ENCODE measurements at places on chromosomes 5 and 9.
A peak's percentile ranks its signal among the peaks of the same experiment; 100 is the strongest.

- no peak for DNase-seq
Measured at GRCh38 chr5:102759289-102759688, 4.2 kb downstream of the PAM start.

DNA sequence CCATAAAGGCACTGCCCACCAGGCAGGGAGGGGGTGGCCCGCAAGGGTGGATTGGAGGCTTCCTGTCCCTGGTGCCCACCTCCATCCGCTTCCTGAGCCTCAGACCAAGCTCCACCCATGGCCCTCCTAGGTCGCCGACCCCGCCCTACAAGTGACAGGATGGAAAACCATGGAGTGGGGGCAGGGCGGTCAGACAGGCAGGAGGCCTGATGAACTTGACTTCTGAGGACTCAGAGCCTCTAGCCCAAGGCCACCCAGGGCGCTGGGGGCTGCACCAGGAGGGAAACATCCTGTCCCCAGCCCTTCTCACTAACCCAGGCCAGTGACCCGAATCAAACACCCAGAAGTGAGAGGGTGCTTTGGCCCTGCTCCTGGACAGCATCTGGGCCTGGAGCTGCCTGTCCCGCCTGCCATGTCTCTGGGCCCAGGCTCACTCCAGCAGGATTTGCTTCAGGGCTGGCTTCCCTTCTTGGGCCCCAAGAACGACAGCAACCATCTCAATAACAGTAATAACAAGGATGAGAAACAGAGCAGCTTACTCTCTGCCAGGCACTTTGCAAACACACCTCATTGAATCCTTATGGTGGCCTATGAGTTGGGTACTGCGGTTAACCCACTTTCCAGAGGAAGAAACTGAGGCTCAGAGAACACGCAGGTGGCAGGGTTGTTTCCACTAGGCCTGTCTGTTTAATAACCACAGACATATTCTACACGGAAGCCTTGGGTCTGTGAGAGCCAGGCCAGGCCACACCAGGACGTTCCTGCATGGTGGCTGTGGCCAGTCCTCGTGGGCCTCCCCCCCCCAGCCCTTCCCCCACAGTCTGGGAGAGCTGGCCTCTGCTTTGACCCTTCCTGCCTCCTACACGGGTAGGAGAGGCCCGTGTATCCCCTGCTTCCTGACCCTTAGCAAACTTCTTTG lies 4.4 kb upstream of the ST6GALNAC6 start:
- DNase-seq, result peak; percentile 88

DNA sequence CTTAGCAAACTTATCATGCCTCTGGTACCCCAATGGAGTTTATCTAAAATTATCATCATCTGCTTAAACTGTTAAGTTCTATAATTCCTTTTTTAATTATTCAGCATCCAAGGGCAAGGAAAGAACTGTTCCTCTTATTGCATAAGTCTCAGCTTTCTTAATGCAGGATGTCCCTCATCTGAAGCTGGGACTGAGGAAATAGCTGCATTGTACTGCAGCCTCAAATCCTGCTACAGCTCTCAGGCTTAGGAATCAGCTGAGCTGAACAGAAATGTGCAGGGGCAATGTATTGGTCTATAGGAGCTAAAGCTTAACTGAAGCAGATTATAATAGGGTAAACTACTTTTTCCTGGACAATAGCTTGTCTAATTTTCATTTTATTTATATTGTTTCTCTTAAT lies 48.0 kb downstream of the HAPLN1 start:
- no peak for DNase-seq

DNA sequence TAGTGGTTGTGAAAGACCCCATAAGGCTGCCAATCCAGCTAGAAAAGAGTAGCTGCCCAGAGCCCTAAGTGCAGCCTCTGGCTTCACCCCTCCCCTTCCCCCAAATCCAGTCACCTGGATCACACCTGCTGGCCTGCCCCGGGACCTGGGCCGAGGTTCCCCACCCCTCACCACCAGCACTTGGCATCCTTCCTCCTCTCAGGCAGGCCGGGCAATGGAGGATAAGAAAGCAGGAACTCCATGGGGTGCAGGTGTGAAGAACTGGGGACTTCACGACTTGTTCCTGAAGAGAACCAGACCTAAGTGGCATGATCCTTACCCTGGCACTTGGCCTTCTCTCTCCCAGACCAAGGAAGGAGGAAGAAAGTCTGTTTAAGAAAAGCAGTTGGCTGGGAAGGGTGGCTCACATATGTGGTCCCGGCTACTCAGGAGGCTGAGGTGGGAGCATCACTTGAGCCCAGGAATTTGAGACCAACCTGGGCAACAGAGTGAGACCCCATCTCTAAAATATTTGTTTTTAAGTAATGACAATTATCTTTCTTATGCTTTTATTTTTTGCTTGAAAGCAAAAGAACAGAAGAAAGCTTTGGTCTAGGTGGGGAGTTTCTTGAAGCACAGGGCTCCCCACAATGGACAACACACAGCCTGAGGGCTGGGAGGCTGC lies 131.1 kb downstream of the PAX5 start:
- no peak for DNase-seq

DNA sequence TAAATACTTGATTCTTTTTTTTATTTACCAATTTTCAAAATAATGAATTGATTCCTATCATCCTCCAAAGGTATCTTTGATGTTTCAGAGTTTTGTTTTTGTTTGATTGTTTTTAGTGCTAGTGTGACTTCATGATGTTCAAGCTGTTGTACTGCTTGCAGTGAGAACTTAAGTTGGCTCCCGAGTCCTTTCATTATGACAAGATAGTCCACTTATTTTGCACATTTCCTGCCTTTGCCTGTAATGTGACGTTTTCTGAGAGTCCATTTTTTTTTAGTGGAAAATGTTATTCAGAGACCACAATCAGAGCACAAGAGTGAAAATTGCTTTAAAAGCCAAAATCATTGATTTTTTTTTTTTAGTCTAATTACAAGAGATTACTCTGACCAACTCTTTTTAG lies 60.1 kb upstream of the FCHO2 start:
- DNase-seq, result no peak

- DNase-seq, result no peak
Measured at GRCh38 chr5:10666531-10667299, 94.3 kb downstream of the DAP start.

DNA sequence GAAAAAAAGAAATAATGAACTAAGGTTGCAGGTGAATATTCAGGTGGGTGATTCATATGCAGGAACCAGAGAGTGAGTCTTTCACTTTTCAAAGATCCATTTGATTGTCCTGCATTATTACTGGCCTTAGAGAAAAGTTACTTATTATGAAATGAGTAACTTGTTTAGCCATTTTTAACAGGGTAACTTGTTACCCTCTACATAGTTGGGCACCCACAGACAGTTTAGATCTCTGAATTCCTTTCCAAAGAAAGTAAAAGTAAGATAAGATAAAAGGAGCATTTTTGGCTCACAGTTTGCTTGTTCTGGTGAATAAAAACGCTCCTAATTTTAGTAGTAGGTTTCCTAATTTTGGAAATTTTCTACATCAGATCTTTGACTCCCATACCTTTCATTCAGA lies 54.1 kb upstream of the DAB2 start:
- no peak for DNase-seq

DNA sequence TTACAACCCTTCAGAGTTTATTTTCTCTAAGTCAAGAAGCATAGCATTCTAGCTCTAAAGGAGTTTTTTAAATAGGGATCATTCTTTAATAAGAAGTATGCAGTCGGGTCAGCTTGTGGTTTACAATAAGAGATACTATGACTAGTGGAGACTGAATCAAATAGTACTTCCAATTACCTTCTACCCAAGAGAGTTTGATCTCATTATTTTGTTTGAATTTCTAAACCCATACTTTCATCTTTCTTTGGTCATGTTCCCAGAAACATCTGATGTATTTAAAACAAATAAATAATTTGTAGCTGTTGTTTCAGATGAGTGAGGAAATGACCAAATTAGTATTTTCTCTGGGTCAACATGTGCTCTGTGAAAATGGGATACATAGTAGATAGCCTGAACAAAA lies 160.2 kb upstream of the CDH6 start:
- no peak for DNase-seq

DNA sequence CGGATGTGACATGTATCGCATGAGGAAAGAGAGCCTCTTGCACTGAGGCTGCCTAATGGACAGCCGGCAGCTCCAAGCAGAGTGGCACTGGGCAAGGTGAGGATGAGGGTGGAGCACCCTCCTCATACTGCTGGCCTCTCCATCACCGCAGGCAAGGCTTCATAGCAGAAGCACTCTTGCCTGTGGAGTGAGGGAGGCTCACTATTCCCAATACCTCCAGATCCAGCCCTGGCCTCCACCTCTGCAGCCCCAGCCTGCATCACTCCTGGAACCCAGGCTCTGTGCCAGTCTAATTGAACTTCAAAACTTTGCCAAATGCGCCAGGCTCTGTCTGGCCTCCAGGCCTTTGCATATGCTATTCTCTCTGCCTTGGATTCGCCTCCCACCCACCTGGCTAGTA lies 29.7 kb upstream of the ARAP3 start:
- no peak for DNase-seq

DNA sequence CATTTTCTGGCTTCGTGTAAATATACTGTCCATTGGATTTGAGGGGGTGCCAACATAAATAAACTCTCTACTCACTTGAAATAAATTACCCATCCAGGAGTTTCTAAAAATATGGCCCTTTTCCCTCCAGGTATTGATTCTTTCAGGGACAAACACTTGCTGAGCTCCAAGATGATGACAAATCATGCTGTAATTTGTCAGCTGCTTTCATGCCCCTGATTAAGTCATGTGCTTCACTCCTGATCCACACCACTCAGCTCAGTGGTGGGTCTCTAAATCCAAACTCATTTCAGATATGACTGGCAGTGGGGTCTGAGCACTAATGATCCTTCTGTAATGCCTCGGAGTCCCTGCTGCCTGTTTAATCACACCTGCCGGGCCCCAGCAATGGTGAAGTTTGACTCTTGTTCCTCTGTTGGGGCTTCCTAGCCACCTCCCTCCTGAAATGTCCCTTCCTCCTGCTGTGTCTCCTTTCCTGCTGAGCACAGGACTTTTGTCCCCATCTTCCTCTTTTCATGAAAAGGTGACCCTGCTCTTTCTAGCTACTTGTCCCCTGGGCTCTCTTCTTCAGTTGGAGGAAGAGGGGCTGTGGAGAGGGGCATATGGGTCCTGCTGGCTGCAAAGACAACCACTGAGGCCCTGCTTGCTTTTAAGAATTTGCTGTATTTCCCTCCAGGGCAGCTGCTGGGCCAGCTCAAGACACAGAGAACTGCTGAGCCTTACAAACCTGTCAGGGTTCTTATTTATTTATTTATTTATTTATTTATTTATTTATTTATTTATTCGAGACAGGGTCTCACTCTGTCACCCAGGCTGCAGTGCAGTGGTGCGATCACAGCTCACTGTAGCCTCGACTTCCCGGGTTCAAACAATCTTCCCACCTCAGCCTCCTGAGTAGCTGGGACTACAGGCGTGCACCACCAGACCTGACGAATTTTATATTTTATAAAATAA lies 200.0 kb downstream of the ATP10B start:
- no peak for DNase-seq
